ENCODE measurements at places on chromosomes 6 and 20. TPM values are rescaled to one million over a fixed set of nuclear protein-coding genes. Genes with fewer than 3 reads are reported as not detected.

DNA sequence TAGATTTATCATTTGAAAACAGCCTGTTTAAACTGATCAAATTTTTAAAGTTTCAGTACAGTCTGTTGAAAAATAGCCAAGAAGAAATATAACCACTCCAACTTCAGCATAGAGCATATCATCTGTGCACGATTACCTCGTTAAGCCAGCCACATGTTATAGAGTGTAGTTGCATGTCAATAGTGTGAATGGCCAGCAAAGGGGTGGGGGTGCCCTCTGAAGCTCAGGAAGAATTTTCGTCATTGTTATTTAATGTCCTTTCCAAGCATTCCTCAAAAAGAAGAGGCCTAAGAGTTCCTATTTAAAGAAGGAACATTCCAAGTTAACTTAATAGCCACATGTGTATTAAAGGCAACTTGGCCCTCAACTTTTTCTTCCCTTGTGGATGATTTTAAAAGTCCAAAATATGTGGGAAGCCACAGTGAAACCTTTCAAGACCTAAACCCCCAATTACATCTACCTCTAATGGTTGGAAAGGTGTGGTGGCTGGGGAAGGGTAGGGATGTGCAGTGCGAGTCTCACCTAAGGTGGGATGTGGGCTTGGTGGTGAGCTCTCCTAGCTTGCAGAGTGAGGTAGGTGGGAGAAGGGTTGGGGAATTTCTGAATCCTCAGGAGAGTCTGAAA lies 1.8 kb upstream of the CCN2 start:
- no peak for DNase-seq

DNA sequence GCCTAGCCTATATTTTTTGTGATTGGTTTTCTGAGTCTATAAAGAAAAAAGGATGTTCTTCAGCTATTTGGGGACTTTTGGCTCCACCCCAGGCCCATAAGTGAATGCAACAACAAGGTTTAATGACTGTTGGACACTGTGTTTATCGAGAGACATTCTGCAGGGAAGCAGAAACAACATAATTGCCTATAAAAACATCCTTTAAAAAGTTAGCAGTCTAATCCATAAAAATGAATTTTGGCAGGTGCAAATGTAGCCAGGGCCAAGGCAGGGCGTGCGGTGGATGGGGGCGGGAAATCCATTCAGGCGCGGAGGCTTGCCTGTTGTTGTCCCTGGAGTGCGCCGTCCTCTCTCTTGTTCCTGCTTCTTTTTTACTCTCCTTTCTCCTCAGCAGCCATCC lies 99.3 kb downstream of the PAX1 start:
- no peak for DNase-seq

GRCh38 chr20:33337119-33337518 lies 54.1 kb downstream of the BPIFB1 start:
- DNase-seq = no peak

DNA sequence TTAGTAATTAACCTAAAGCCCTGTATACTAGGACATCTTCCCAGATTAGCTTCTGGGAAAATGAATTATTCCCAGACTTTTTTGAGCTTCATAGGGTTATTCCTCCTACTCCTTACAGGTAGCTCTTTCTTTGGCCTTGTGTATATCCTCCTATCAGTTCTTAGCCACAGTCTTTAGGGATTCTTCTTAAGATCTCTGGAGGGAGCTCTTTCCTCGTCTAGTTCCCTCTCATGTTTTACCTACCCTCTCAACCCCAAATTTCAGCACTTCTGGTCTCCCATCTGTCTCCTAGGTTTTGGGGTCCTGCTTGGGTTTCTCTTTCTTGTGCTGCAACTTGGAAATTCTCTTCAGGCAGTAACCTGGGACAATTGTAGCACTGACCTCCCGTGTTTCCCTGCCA lies 46.4 kb upstream of the SLC35B3 start:
- DNase-seq = no peak

GRCh38 chr6:49849213-49849907 lies 17.0 kb downstream of the CRISP1 start:
- no peak for DNase-seq

DNA sequence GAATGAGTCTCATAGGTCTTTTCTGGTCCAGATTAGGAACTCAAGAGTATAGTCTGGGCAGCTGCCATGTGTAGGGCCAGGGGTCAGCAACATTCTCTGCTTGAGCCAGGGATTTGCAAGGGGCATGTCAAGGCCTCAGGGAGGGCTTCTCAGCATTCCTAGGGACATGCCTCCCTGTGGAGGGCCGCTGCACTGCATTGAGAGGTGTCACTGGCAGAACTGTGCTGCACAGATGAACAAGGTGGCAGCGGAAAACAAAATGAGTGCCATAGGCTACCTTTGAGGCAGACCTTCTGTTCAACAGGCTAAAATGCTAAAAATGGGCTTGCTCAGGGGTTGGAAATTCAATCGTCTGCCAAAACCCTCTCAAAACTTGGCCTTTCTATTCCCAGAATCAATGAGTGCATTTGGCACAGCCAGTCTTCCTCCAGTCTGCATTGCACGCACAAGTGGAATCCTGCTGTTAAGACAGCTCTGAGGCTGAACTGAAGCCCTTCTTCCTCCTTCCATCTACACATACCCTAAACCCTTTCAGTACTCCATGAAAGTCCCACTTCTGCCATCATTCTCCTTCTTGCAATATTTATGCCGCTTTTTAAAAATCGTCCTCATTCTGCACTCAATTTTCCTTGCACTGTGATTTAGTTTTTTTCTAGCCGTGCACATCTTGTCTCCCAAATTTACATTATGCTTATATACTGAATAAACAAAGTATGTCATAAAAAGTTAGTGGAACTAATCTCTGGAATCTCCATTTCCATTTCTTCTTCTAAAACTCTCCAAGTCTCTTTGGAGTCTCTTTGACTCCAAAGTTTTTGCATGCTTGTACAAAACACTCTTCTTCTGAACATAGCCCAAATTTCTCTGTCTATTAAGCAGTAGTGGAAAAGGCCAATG lies 51.7 kb downstream of the SLC26A8 start:
- no peak for DNase-seq

DNA sequence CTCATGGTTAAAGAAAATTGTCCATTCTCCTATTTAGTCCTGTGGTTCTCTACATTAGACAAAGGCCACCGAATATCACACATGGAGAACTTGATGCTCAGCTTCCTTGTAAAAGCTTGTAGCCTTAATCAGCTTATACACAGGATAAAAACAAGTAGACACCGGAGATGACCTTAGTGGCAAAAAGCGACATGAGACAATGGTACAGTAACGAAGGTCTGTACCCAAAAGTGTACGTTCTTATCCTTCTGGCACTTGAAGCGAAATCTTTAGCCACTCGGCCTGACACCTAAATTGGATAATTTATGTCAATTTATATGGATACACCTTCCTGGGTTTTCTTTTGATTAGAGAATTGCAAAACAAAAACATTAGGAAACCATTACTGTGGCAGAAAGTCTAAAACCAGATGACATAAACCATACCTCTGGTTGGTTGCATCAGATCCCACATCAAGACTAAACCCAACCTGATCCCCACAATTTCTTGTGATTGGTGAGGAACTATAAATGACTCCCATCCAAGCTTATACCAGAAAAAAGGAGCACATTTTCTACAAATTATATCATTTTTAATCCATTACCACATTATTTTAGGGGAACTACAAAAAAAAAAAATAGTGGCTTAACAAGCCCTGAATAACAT lies 6.1 kb downstream of the RBM39 start:
- DNase-seq = no peak

GRCh38 chr6:62746968-62747367 lies 460.9 kb upstream of the KHDRBS2 start:
- no peak for DNase-seq

DNA sequence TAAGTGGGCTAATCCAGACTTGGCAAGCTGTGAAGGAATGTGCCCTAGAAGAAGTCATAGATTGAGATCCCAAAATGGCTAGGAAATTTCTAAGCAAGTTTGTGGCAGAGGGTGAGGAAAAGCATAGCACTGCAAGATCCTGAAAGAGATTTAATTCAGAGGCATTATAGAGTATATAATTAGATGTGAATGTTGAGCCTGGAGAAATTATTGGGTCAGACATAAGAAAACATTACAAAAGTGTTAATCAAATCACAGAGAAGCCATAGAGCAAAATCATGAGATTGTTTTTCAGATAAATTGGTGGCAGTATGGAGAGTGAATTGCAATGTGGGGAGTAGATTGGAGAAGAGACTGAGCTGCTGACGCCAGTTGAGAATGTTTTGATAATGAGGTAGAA lies 90.0 kb downstream of the CD2AP start:
- DNase-seq = no peak

GRCh38 chr20:36399147-36399968 lies 93.2 kb downstream of the DLGAP4 start:
- no peak for DNase-seq

DNA sequence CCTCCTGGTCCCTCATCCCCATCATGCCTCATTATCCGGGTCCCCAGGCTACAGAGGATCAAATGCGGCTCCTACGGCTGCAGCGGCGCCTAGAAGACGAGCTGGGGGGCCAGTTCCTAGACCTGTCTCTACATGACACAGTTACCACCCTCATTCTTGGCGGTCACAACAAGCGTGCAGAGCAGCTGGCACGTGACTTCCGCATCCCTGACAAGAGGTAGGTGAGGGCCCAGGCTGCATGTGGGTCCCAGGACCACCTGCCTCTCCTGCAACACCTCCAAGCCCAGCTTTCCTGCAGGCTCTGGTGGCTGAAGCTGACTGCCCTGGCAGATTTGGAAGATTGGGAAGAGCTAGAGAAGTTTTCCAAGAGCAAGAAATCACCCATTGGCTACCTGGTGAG lies 8.2 kb upstream of the PTPRA start:
- no peak for DNase-seq

DNA sequence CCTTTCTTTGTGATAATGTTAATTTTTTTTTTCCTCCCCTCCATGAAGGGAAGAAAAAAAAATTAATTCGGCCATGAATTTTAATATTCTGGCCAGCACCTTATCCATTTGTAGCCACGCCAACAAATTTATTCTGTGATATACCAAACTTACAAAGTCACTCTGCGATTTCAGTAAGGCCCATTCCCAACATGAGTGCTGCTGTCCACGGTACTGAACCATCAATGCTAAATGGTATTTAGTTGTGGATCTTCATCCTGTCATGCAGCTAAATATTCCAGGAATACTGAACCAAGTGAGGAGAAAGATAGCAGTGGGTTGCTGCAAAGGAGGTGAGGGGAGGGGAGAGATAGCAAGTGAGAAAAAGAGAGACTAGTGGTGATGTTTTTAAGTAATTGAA lies 19.5 kb upstream of the RSPH4A start:
- DNase-seq = no peak

GRCh38 chr6:21846541-21847451 lies 253.2 kb downstream of the SOX4 start:
- no peak for DNase-seq

- no peak for DNase-seq
Observed at GRCh38 chr20:62285722-62286121, 17.1 kb upstream of the ADRM1 start.

- peak; percentile 50 for DNase-seq
Observed at GRCh38 chr6:45880159-45880558, 135.5 kb downstream of the CLIC5 start.

- DNase-seq = no peak
Observed at GRCh38 chr20:57900226-57900905, 190.6 kb upstream of the PMEPA1 start.

GRCh38 chr6:163883984-163884383 lies 469.5 kb downstream of the QKI start:
- no peak for DNase-seq

DNA sequence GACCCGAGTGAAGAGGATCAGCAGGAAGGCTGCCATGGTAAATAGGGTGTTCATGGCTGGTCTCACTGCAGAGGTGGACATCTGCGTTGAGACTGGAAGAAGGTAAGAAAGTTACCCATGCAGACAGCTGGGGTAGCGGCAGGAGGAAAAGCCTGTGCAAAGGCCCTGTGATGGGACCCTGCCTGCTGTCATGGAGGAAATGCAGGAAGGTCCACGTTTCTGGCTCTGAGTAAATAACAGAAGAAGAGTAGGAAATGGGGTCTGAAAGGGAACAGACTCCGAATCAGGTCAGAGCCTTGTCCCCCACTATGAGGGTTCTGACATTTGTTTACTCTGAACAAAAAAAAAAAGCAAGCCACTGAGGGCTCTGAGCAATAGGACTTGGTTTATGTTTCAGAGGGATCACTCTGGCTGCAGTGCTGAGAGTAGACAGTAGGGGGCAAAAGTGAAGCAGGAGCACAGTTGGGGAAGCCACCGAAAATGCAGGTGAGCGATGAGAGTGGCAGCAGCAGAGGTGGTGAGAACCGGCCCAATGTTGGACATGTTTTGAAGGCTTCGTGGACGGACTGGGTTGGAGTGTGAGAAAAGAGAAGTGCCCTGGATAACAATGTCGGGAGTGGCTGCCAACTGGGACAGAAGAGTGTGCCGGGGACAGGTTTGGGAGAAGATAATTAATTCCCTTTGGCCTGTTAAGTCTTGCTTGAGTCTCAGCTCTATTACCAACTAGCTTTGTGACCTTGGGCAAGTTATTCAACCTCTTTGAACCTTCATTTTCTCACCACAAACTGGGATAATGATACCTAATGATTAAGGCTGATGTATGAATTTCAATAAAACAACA lies 57.9 kb upstream of the MAP7 start:
- peak; percentile 44 for DNase-seq

- DNase-seq = no peak
Observed at GRCh38 chr20:6381887-6382286, 259.1 kb upstream of the FERMT1 start.

DNA sequence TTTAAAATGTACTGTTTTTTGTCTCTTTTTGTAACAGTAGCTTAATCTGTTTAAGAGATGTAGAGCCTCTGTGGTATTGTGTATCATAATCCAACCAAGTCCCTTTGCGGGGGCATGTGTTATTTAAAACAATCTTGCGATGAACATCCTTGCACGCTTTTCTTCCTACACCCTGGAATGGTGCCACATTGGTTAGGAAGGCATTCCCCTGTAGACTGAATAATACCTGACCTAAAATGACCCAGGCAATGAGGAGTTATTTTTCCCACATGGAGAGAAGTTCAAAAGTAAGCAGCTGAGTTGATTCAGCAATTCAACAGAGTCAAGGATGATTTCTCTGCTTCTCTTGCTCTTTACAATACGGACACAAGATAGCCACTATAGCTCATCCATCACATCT lies 142.0 kb upstream of the PMEPA1 start:
- no peak for DNase-seq

- DNase-seq = no peak
Observed at GRCh38 chr6:16635810-16636602, 125.3 kb downstream of the ATXN1 start.

- no peak for DNase-seq
Observed at GRCh38 chr6:107819217-107819616, 4.9 kb downstream of the SCML4 start.

GRCh38 chr6:112443179-112444065 lies 96.3 kb downstream of the RFPL4B start:
- DNase-seq = peak; percentile 61

PHACTR1 gene
- 148 TPM for total RNA-seq

TP53RK gene
- 5.1 TPM for total RNA-seq

TUBB2B gene
- total RNA-seq = 0.90 TPM

BANF2 gene
- not detected for total RNA-seq

DSP gene
- 238 TPM for total RNA-seq

PXDC1 gene
- 31.6 TPM for total RNA-seq

Data from heart left ventricle (tissue), 16 donors.